MV-4-11 (cell line): ENCODE measurements at places on chromosomes 4 and X.

- peak; percentile 35 for DNase-seq
Measured at GRCh38 chr4:84403656-84404055, 95.4 kb downstream of the NKX6-1 start.

GRCh38 chrX:45208121-45208856 lies 7.6 kb upstream of the DIPK2B start:
- DNase-seq: no peak

- DNase-seq: no peak
Measured at GRCh38 chrX:19883878-19884277, 3.5 kb downstream of the SH3KBP1 start.

DNA sequence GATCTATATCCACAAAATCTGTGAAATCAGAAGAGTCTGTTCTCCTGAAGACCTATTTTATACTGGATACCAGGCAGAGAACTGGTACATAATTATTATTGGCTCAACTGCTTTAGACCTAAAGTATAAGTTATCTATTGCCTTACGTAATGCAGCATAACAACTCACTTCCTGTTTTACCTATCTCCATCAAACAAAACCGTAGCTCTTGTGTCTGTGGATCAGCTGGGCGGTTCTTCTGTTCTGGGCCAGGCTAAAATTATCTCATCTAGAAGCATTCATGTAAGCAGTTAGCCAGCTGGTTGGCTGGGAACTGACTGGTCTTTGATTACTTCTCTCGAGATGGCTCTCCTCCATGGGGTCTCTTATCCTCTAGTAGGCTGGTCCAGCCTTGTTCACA lies 57.8 kb downstream of the PPP1R2C start:
- no peak for DNase-seq

- no peak for DNase-seq
Measured at GRCh38 chr4:24781999-24782745, 13.2 kb upstream of the SOD3 start.

DNA sequence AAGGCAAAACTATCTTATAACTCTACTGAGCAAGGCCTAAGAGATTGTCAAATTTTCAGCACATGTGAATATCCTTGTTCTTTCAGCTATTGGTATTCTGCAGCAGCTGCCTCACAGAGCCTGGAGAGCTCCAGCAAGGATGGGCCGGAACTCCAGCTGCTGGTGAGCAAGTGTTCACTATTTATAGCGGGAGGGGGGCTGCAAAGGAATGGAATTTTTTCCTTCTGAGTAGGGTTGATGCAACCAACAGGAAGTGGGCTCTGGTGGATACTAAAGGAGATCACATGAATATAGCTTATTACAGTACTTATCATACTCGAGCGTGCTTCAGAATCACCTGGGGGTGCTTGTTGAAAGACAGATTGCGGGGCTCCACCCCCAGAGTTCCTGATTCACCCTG lies 20.2 kb upstream of the SETD7 start:
- DNase-seq: no peak

GRCh38 chr4:57504797-57505530 lies 394.8 kb upstream of the IGFBP7 start:
- no peak for DNase-seq
